ENCODE measurements at places on chromosomes 7 and 10. TPM values are rescaled to one million over a fixed set of nuclear protein-coding genes. Genes with fewer than 3 reads are reported as not detected.

- DNase-seq = no peak
These were observed 16.5 kb upstream of the DDIT4 start for GRCh38 chr10:72257051-72257892.

- DNase-seq = no peak
These were observed 43.5 kb downstream of the TLL2 start for GRCh38 chr10:96470116-96470743.

DNA sequence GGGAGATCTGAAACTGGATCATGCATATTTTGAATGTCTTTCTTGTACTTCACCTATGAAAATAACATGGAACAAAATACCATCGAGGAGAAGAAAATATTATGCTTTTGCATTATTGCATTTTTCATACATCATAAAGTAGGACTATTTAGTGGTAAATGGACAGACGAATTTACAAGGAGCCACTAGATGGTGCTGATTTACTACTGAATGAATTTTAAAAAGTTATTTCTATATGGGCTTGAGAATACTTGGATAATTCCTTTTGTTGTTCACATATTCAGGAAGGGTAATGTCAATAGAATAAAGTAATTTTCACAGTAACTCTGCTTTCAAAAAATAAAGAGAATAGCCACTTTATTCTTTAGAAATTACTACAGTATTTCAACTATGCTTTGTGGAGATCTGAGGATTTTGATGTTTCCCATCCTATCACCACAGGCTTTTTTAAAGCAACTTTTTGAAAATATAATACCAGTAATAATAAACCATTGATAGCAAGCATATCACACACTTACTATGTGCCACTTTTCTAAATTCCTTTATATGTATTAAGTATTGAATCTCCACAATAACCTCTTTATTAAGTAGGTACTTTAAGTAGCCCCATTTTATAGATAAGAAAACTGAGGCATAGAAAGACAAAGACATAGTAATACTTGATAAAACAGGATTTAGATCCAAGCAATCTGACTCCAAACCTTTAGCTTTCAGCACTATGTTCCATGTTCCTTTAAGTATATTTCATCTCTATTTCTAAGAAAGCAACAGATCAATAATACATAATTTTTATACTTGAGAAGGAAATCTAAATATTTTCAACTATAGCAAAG is 38.6 kb downstream of the NEBL start:
- no peak for DNase-seq

DNA sequence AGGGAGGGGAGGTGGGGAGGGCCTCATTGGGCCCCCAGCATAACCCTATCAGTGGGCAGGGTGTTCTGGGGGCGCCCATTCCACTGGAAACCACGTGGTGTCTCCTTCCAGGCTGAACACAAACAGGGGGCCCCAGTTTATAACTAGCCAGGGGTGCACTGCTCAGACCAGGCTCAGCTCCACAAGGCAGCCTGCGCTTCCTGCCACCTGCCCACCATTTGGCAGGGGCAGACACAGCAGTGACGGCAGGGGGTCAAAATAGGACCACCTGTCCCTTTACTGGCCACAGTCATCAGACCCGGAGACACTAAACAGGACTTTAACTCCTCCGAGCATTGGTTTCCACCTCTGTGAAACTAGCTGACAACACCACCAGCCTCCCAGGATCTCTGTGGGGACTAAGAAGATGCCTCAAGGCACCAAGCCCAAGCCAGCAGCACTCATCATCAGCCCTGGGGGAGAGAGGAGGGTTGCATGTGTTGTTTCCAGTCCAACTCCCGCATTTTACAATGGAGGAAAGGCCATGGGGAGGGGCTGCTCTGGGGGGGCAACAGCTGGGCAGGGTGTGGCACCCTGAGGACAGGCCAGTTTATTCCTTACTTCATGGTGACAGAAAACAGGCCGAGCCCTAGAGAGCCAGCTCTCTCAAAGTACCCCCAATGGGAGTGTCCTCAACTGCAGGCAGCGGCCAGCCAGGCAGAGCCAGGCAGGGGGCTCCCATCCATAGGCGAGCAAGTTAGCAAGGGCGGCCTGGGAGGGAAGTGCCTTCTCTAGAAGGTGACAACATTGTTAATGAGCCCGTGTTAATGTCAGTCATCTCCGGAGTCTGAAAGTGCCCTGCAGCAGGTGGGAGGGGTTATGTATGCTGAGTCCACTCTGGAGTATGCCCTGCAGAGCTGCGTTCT is 127.6 kb downstream of the TNS3 start:
- no peak for DNase-seq

GRCh38 chr7:91034459-91035368 is 229.5 kb upstream of the FZD1 start:
- DNase-seq = no peak

DNA sequence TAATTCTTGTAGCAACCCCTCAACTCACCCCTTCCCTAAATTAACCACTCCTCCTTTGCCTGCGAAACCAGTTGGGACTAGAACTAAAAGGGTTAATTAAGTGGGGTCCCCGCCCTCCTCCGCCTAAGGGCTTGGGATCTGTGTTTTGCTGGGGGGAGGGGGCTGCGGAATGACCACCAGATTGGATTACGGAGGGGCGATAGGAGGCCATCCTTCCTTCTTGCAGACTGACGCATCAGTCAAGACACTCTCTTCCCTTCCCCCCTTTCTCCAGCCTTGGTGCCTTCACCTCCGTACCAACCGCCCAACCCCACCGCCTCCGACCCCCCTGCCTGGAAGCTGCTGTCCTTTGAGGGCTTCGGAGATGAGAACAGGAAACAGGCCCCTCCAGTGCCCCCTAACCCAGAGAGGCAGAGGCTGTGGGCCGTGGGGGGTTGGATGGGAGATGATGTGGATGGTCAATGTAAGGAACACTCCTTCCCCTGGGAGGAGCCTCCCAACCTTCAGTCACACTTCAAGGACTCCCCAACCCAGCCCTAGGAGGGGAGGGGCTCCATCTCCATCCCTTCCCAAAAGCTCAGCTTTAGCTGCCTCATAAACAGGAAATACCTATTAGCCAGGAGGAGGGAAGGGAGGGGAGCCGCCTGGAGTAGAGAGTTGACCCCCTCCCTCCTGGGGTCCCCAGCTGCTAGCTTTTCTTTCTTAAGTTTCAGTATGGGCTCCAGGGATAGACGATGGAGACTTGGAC is 997 bp upstream of the LDB1 start:
- no peak for DNase-seq

DNA sequence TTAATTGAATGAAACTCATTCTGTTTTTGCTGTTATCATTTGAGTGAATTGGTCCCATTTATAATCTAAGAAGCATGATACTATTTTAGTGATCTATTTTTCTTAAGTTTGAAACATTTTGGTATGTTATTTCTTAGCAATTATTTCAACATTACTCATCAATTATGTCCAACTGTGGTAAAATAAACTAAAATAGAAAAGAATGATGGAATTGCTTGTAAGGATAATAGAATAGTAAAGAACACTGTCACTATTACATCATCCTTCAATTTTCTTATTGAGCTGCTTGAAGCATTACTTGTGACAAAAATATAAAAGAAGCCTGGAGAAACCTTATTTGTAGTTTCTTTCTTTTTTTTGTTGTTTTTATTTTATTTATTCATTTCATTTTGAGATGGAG is 42.4 kb downstream of the ZNF487 start:
- DNase-seq = no peak

- no peak for DNase-seq
These were observed 32.2 kb upstream of the ZNF438 start for GRCh38 chr10:31063841-31064240.

DNA sequence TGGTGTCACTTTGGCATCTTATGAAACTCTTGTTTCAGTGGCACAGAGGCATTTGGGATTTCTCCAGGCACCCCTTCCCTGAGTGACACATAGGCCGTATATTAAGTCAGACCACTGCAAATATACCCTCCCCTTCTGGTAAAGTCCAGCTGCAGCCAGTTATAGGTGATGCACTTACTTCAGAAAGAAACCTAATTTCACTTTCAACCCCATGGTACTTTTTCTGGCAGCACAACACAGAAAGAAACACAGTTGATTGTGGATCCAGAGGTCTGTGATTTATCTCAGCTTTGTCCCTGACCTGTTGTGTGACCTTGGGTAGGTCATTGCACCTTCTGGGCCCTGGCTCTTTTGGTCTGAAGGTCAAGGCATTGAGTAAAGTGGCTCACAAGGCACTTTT is 173.2 kb downstream of the BUB3 start:
- DNase-seq = no peak

DNA sequence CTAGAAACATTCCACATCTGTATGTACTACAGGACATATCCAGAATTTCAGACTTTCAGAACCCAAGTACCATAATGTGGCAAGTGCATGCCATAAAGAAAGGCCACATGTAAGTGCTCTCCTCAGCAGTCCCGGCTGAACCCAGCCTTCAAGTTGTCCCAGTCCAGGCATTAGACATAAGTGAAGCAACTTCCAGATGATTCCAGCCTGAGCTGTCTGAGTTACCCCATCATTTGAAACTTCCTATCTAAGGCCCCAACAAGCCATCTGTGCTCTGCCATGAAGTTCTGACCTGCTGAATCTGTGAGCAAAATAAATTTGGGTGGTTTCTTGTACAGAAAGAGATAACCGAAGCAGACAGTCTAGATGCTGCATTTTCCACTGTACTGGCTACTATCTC is 218.8 kb downstream of the IPMK start:
- DNase-seq = no peak

DNA sequence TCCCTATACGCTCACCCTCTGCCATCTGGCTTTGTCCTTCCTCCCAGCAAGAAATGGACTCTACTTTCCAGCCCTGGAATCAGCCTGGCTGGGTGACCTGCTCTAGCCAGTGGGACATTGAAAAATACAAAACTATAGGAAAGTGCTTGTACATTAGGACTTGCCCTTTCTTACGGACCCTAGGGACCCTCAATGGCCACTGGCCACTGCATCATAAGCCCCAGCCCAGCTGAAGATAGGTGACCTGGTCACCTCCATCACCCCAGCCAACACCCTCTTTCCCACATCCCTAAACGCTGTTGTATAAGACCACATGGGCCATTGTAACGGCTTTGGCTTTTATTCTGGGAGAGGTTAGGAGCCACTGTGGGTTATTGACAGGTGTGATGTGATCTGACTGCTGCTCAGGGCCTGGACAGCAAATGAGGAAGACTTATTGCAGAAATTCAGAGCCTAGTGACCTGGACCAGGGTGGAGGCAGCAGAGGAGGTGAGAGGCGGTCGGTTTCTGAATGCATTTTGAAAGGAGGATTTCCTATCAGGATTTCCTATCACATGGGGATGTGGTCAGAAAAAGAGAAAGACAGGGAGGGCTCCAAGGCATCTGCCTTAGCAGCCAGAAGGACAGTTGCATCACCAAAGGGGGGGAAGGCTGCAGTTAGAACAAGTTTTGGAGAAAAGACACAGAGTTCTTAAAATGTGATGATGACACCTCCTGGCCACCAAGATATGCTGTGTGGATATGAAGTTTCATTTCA is 2.2 kb upstream of the LMBR1 start:
- DNase-seq = no peak

- no peak for DNase-seq
These were observed 5.4 kb upstream of the ANKRD7 start for GRCh38 chr7:118219157-118219512.

GRCh38 chr7:86748843-86749719 is 105.4 kb downstream of the GRM3 start:
- no peak for DNase-seq

DNA sequence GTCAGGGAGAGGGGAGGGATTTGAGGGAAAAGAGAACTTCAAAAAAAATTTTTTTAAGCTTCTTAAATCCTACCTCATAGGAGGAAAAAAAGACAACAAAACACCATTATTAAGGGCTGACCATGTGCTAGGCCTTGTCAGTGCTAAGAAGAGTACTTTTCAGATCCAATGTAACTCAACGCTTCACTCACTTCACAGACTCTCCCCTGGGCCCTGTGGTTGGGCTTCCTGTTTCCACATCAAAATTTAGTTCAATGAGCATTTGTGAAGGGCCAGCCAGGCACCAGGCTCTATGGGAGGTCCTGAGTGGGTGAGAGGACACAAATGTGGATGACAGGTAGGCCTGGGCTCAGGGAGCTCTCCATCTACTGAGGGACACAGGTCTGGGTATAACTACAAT is 249.8 kb downstream of the PTEN start:
- DNase-seq = no peak

DNA sequence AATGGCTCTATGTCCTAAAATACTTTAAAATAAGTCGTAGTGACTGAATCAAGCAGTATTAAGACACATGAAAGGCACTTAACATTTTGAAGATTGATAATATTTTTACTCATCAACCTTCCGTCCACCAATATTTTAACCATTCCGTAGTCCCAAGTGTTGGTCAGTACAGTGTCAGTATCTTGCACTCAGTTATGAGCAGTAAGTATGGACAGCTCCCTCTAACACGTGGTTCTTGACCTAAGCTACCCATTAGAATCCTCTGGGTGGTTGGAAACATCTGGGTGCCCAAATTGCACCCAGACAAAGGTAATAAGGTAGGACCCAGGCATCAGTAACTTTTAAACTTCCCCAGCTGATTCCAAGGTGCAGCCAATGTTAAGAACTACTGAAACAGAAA is 260.2 kb downstream of the HDAC9 start:
- no peak for DNase-seq

DNA sequence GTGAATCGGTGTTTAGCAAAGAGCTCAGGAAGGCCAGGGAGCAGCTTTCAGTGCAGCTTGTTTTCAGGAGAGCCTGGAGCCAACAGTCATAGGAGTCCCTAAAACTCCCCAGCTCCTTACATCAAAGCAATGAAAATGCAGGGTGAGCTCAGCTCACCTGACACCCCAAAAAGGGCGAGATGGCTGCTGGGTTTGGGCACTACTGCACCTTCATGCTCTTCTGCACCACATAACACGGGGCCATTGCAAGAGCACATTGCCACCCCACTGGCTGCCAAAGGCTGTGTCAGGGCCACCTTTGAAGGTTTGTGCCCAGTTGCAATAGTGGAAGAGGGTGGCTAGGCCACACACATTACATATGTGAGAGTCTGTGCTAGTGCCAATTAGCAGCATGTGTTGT is 25.0 kb upstream of the FRMD4A start:
- no peak for DNase-seq

GRCh38 chr10:9294865-9295264 is 1240.4 kb downstream of the GATA3 start:
- DNase-seq = no peak

DNA sequence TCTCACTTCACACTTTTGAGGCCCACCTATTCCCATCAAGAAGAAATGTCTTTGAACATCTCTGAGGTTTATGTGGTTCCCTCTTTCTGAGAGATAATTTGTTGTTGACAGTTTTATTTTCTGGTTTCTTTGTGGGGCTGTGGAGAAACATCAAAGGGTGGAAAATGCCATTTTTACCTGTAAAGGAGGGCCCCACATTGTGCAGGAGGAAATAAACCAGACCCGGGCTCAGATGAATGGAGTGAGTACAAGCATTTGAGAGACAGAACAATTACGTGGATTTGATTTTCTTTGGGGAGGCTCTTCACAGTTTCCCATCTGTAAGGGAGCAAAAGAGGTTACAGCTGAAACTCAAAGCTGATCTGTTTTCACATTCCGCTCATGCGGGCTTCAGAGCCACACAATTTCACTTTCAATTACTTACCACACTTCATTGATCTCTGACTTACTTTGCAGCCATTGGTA is 29.8 kb downstream of the ITPRIP start:
- no peak for DNase-seq

The TACR2 gene
- not detected for total RNA-seq

The EN2 gene
- total RNA-seq = not detected

The TUBAL3 gene
- not detected for total RNA-seq

The CALML5 gene
- total RNA-seq = not detected

The TMEM213 gene
- total RNA-seq = not detected

The EBLN1 gene
- total RNA-seq = not detected

The ITGB8 gene
- 0.10 TPM for total RNA-seq

The FAM25C gene
- not detected for total RNA-seq

The CCL26 gene
- total RNA-seq = not detected

Data from activated T-cell treated with anti-CD3 and anti-CD28 coated beads, Interleukin-2, amount 50 U/mL, for 4 hours (primary cell).